ENCODE measurements at places on chromosomes 3 and 15.

- no peak for DNase-seq
Observed at GRCh38 chr3:49466085-49466484, 4.0 kb upstream of the DAG1 start.

DNA sequence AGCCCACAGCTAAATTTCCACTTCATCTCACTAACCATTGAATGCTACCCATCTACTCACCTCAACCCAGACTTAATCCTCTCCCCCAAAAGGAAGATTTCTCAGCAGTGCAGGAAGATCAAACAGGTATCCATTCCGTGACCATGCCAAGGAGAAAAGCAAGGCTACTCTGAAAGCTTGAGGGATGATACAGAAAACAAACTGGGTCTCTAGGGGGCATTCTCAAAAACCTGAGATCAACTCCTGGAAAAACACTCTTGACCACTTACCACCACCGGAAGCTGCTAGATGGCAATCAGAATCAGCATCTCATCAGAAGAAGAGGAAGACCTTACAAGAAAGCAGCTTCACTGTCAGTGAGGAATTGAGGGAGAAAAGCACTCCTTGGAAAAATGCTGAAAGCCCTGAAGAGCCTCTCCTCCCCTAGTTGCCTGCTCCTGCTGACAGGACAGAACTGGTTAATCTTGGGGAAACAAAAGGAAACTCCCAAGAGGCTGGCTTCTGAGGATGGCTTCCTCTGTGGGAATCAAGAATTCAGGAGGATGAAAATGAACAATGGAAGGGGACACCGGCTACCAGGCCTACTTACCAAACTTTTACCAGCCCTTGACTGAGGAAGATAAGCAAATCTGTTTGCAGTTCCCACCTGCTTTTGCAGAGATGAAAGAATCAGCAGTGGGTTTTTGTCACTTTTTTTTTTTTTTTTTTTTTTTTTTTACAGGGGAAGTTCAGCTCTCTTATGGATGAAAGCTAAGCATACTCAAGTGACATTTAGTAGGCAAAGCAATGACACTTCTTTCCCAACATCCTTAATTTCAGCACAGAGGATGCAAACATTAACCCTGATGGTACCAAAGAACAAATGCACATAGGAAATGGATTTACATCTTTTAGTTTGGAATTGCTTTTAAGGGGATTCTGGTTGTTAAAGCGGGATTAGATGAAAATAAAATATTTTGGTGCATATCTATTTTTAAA lies at the start of gene ATP8B4:
TSS of gene ATP8B4 (minus strand) at position 171 of the 978 bp plus-strand sequence. CDS start 12,267 bp downstream, outside the sequence.
- no peak for DNase-seq

DNA sequence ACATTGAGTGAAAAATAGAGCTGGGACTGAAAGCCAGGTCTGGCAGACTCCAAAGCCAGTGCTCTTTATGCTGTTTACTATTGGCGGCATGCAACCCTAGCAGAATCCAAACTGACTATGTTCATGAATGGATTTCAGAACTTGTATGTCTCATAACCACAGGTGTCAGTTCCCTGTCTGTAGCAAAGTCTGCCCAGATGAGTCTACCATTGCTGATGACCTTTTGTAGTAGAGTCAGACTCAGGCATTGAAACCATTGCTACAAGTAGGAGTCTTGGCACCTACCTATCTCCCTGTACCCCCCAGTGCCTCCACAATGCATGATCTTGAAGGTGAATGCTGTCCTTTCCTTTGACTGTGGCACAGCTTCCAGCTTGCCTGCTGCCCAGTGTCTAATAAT lies 157.2 kb upstream of the ROPN1 start:
- DNase-seq, result no peak

DNA sequence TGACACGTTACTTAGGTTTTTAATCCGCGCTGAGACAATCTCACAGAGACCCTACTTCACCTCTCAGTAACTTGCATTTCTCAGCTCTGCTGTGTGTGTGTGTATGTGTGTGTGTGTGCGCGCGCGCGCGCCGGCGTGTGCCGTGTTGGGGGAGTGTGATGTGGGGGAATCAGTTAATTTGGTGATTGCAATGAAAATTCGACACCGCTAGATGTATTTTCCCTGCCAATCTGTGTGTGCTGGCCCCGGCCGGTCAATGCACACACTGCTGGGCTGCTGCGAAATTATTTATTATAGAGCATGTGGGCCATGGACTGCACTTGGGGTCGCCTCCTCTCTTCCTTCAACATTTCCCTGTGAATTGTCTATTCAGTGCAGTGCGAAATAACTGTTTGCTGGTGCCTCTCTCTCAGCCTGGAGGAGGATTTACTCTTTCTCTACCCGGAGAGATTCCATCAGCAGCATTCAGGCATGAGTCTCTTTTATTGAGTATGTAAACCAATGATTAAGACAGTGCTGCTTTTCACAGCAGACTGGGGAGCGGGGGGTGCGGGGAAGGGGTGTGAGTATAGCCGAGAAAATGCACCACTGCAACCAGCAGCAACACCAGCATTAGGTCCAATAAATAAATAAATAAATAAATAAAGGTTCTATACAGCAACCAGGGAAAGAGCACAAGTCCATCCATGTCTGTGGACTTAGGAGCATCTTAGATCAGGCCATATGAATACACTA lies 2.9 kb downstream of the CADM2 start:
- no peak for DNase-seq
